Jurkat, Clone E6-1 (cell line): ENCODE measurements at places on chromosomes 2 and 18.

DNA sequence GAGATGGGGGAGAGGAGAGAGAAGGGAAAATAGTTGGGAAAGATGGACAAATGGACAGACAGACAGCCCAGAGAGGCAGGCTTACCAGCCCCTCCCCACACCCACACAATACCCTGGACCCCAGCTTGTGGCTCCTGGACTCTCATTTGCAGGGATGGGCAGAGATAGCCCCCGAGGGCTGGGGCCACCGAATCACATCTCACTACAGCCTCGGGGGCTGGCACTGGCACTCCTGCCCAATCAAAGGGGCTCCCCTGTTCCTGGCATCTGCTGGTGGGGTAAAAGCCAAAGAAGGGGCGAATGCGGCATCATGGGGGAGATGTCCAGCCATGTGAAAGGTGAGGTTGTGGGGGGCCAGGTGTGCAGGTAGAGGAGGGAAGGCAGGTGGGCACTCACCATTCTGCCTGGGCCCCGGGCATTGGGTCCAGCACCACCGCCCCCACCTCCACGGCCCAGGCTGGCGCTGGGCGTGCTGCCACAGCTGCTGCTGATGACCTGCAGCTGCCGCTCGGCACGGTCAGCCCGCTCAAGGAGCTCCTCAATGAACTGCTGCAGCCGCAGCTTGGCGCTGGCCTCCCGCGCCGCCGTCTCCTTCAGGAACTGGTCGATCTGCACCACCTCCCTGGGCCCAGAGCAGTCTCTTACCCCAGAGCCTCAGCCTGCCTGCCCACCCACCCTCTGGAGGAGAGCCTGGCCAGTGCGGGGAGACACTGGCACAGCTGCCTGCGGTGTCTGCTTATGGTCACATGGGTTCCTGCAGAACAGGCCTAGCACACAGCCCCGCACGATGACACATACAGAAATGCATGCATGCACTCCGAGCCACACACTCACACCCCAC lies 18.0 kb downstream of the FBXO41 start:
- no peak for DNase-seq

- DNase-seq, result no peak
Measured at GRCh38 chr2:28645553-28645952, 106.1 kb upstream of the PPP1CB start.

DNA sequence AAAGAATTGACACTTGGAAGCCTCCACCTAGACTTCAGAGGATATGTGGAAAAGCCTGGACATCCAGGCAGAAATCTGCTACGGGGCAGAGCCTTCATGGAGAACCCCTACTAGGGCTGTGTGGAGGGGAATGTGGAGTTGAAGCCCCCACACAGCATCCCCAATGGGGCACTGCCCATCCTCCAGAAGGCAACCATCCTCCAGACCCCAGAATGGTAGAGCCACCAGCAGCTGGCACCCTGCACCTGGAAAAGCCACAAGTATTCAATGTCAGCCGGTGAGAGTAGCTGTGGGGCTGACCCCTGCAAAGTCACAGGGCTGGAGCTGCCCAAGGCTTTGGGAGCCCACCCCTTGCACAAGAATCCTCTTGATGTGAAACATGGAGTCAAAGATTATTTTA lies 53.6 kb upstream of the SNTG2 start:
- DNase-seq, result no peak

DNA sequence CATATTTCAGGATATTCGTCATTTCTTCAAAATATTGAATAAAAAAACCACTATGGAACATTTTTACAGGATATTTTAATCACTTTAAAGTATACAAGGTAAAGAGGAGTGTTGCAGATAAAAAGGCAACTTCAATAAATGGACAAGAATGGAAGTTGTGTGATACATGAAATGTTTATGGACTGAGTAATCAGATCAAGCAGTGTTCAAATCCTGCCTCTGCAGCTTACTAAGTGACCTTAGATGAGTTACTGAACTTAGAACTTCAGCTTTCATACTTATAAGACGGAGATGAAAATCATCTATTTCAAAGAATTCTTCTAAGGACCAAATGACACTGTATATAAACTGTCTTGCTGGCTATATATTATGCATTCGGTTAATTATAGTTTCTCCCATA lies 87.2 kb downstream of the LNPK start:
- DNase-seq, result no peak

GRCh38 chr2:123448801-123449200 lies 576.3 kb upstream of the CNTNAP5 start:
- no peak for DNase-seq

- no peak for DNase-seq
Measured at GRCh38 chr2:66874411-66874810, 439.5 kb downstream of the MEIS1 start.

- DNase-seq, result no peak
Measured at GRCh38 chr2:96344011-96344410, 8.4 kb downstream of the NCAPH start.

DNA sequence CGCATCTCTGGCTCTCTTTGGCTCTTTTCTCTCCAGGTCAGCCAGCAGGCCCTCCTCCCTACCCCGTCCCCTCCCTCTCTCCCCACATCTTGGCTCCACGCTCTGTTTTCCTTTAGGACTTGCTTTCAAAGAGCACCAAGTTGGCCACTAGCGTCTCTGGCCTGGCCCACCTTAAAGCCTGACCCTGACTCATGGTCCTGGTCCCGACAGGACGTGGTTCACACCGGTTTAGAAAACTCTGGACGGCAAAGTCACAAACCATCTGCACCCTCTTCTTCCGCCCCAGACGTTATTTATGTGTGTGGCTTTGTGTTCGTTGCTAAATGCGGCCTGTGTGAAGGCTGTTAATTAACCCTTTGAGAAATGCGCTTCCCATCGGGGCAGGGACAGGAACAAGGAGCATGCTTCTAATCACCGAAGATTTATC lies 169.0 kb upstream of the HAAO start:
- peak; percentile 59 for DNase-seq

GRCh38 chr18:13433685-13434084 lies 215.1 kb downstream of the LDLRAD4 start:
- DNase-seq, result no peak

GRCh38 chr2:223545830-223546229 lies 56.3 kb downstream of the SCG2 start:
- DNase-seq, result no peak

DNA sequence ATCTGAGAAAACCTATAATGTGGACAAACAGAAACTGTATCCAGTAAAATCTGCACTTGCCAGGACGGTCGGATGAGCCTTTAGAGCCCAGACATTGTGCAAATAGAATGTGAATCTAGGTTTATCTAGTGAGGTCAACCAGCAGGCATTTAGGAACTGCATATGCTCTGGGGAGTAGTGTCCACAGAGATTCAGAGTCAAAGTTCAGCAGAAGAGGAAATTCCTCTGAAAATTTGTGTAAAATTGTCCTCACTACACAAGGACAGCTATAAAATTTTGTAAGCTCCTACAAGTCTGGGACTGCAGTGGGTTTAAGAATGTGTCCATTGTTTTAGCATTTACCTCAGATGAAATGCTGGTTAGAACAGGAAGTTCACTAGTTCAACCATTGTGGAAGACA lies 9.8 kb upstream of the NDUFV2 start:
- DNase-seq, result no peak

DNA sequence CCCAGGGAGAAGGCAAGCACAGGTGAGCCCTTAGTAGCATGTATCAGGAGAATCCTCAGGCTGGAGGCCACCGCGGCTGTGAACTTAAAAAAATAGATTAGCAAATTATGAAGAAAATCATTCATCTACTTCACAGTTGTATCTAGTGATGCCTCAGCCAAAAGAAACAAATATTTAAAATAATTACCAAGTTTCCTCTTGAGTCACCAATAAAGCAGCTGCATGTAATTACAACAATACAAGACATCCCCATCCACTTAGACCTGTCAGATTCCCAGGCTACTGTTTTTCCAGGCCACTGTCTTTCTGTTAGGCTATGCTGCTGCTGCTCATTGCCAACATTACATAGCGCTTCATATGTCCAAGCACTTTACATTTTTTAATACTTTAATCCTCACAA lies 54.6 kb upstream of the PHLPP1 start:
- DNase-seq, result no peak

DNA sequence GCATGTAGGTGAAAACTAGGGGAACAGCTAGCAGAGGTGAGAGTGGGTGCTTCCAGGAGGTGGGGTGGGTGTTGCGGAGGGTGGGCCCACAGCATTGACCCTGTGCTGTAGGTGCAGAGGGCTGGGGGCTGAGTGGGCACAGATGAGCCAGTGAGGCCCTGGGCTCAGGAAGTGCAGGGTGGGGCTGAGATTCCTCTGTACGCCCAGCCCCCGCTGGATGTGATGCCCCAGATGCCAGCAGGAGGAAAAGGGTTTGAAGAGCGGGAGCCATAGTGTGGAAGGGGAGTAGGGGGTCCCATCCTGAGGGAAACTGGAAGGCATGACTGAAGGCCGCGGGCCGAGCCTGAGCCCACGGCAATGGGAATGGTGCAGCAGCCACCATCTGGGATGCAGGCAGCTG lies 14.1 kb upstream of the OTOS start:
- DNase-seq, result no peak

DNA sequence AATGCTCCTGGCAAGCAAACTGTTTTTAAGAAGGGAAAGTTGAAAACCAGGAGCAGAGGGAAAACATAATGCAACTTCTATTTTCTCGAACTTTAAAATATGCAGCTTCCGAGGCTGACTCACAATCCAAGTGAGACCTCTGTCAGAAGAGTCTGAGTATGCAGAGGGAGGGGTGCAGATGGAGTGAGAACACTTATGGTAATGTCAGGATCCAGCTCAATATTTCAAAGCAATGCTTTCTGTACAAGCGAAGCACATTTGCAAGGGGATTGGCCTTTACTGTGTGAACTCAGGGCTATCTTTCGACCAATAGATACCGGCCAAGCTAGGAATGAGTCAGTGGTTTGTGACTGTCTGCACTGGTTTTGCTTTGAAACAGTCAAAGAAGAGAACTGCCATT lies 242.7 kb downstream of the CNTNAP5 start:
- DNase-seq, result no peak

- DNase-seq, result no peak
Measured at GRCh38 chr2:28436525-28437051, 43.9 kb downstream of the FOSL2 start.

DNA sequence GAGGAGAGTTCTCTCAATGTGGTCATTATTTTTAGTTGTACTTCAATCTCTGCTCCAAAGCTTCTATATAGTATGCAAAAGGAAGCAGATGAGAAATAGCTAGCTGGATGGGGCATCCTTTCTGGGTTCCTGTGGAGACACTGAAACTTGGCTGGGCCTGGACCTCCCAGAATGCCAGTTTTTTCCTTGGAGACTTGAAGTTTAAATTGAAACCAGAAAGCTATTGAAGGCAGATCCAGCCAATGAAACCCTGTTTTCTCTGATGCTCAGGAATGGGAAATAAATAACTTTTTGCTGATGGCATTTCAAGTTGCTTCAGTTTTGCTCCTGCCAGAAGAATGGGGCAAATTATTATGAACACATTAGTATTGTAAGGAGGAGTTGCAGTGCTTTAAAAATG lies 2.9 kb downstream of the SETBP1 start:
- no peak for DNase-seq

DNA sequence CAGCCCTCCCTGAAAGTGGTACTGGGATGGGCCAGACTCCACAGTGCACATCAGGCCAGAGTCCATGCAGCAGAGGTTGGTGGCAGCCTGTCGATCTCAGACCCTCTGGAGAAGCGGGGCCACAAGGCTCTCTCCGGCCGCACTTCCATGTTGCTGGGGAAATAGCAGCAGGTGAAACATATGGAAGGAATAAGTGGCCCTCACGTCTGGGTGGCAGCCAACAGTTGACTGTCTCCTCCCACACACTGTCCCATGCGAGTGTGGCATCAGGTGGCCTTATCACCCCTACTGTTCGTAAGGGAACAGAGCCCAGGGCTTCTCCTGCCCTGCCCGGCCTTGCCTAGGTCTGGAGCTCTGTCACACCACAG lies 58.1 kb upstream of the FOSL2 start:
- DNase-seq, result no peak

DNA sequence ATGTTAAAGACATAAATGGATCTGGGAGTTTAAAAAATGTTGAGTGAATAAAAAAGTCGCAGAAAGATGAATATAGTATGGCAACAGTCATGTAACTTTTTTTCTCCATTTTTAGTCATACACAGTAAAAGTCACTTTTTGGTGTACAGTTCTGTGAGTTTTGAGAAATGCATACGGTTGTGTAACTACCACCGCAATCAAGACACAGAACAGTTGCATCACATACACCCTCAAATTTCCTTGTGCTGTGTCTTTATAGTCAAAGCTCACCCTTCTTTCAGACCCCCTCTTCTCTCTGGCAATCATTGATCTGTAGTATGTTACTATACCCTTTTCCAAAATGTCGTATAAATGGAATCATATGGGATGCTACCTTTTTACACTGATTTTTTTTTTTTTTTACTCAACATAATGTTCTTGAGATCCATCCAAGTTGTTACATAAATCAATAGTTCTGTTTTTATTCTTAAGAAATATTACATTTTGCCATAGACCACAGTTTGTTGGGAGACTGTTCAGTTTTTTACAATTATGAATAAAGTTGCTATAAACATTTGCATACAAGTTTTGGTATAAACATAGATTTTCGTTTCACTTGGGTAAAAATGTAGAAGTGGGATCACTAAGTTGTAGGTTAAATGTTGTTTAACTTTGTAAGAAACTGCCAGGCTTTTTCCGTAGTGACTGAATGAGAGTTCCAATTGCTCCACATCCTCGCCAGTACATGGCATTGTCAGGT lies 35.4 kb upstream of the AGFG1 start:
- no peak for DNase-seq

- DNase-seq, result no peak
Measured at GRCh38 chr2:230932556-230933511, 7.8 kb upstream of the GPR55 start.

GRCh38 chr2:193276560-193276959 lies 1081.8 kb upstream of the TMEFF2 start:
- DNase-seq, result no peak

DNA sequence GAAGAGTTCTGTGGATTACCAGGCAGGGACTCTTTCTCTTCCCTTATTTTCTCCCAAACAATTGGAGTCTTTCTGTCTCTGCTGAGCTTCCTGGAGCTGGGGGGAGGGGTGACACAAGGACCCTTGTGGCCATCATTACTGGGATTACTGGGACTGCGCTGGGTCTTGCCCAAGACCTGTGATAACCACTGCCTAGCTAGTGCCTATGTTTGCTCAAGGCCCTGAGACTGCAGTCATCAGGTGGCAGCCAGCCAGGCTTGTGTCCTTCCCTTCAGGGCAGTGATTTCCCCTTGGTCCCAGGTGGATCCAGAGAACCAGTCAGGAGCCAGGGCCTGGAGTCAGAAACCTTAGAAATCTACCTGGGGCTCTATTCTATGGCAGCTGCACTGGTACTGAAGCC lies 355.6 kb downstream of the PARD3B start:
- no peak for DNase-seq

DNA sequence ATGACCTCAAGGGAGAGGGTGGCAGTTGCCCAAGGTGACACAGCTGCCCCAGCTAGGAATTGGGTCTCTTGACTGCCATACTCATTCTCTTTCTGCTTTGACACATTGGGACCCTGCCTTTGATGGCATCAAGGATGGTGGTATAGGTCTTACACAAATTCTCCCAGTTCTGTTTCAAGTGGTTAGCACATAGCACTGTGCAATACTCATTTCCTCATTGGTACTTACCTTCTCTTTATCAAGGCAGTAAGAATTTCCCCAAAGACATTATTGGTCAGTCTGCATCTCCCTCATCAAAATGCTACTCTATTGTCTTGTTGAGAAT lies 35.9 kb upstream of the CCDC93 start:
- DNase-seq, result peak; percentile 28
